ENCODE measurements at places on chromosomes 16 and 17. TPM values are rescaled to one million over a fixed set of nuclear protein-coding genes. Genes with fewer than 3 reads are reported as not detected.

The TVP23C gene
- 19.3 TPM for total RNA-seq

The CCDC154 gene
- 1.6 TPM for total RNA-seq

The CALCOCO2 gene
- 162 TPM for total RNA-seq

The RNF222 gene
- 0.18 TPM for total RNA-seq

The PKMYT1 gene
- 118 TPM for total RNA-seq

The FN3K gene
- 3.7 TPM for total RNA-seq

The CACNA1H gene
- total RNA-seq, result 0.83 TPM

The SLFN14 gene
- not detected for total RNA-seq

The SLC16A5 gene
- total RNA-seq, result 10.4 TPM

The SCN4A gene
- 0.13 TPM for total RNA-seq

DNA sequence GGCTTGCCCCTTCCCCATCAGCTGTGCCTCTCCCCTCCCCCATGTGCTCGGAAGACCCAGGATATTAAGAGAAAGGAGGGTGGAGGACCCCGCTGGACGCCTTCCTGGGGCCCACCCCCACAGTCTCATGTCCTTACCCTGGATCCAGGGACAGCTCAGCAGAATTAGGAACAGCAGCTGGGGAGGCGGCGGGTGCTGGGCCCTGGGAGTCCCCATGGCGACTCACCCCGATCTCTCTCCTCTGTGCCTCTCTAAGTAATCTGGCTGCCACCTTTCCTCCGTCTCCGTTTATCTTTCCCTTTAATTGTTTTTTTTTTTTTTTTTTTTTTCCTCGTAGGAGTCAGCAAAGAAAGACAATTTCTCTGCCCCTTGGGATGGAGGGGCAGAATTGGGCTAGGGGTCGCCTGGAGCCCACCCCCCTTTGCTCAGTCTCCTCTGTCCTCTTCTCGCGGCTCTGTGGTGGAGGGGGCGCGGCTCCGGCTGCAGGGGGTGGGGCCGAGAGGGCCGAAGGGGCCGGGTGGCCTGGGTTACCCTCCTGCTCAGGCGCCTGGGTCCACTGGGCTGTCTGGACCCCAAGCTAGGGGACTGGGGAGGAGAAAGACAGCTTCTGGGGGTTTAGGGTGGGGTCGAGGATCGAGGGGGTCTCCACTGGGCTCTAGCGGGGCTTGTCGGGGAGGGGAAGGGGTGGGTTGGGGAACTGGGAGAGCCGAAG lies 390 bp downstream of the SEZ6L2 start:
- H3K4me1 ChIP-seq, result peaks cover 9% of the 10 kb centered on the region
- no peak overlapping the region for H3K4me3 ChIP-seq
- no peak for DNase-seq
- peaks cover 21% of the 10 kb centered on the region for H3K27me3 ChIP-seq
- no peak overlapping the region for H3K27ac ChIP-seq
- no peaks in the 10 kb centered on the region for H3K36me3 ChIP-seq

- no peaks in the 10 kb centered on the region for H3K4me1 ChIP-seq
- no peaks in the 10 kb centered on the region for H3K27me3 ChIP-seq
- no peak overlapping the region for H3K4me3 ChIP-seq
- no peaks in the 10 kb centered on the region for H3K36me3 ChIP-seq
- no peak for DNase-seq
Observed at GRCh38 chr17:29968271-29968670, 26.8 kb downstream of the EFCAB5 start.

- no peaks in the 10 kb centered on the region for H3K36me3 ChIP-seq
- H3K27me3 ChIP-seq, result peaks cover 51% of the 10 kb centered on the region
- no peak for DNase-seq
- peaks cover 41% of the 10 kb centered on the region for H3K4me1 ChIP-seq
- no peak overlapping the region for H3K27ac ChIP-seq
Observed at GRCh38 chr17:83121921-83122820, 42.8 kb downstream of the METRNL start.

DNA sequence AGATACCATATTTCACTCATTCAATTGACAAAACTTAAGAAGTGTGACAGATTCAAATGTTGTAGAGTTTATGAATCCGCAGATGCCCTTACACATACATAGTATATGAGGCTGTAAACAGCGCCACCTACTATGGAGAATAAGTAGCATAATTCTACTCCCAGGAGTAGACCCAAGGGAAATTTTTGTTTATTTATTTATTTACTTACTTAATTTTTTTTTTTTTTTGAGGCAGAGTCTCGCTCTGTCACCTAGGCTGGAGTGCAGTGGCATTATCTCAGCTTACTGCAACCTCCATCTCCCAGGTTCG lies 35.5 kb downstream of the GAN start:
- no peaks in the 10 kb centered on the region for H3K27me3 ChIP-seq
- H3K36me3 ChIP-seq, result peaks cover 35% of the 10 kb centered on the region
- DNase-seq, result no peak

DNA sequence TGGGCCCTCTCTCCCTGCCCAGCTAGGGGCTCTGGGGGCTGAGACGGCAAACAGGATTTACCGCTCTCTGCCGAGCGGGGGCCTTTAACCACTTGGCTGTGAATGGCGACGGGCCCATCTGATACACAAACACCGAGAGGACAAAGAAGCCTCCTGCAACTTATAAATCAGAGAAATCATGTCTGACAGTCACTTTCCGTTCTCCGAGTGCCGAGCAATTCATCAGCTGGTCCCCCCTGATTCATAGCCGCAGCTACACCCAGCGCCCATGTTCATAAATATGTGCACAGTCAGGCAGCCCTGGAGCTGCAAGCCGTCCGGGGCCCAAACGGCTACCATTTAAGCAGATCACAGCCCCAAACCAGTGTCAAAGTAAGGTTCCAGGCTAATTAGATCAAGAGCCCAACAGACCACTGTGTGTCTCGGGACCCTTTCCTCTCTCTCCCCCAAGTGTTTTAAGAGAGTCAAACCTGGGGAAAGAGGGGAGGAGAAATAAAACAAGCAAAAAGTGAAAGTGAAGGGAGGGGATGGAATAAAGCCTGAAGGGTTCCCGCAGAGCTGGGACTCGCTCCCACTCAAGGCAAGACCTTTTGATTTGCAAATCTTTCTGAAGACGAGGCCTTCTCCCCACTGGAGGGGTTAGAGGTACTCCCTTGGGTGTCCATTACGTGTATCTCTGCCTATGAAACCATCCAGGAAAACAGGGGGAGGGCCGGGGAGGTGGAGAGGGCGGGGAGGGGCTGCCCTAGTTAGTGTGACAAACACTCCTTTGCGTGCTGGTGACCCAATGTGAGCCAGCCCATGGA lies 154.7 kb downstream of the C16orf78 start:
- no peak overlapping the region for H3K27ac ChIP-seq
- H3K4me1 ChIP-seq, result peaks cover 3% of the 10 kb centered on the region
- H3K27me3 ChIP-seq, result peaks cover 4% of the 10 kb centered on the region

DNA sequence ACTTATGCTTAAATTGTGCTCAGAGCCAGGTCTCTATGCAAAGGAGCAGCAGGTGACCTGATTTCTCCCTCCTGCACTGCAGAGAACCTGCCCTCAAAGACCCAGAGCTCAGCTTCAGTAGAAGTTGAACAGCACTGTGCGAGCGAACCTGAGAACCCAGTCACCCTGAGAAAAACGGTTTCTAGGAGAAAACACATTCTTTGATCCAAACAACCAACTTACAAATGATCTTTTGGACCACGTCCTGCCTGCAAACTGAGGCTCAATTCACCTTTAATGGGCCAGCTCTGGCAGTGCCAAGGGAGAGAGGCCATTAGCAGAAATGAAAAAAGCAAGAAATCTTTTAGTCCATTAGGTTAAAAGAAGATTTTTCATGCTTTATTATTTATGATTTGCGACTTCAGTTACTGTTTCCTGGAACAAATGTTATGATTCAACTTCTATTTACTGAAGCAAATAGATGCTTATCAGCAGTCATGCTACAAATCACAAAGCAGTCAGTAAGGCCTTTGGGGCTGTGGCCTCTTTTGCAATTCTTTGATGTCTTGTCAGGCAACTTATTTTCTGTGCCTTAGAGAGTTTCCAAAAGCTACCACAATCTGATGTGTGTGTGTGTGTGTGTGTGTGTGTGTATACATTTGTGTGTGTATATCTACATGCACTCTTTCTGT lies 65.7 kb upstream of the LRRC37A3 start:
- peak; percentile 71 for DNase-seq
- H3K4me1 ChIP-seq, result peaks cover 57% of the 10 kb centered on the region
- no peaks in the 10 kb centered on the region for H3K27me3 ChIP-seq
- peak overlapping the region; percentile 98 for H3K27ac ChIP-seq

DNA sequence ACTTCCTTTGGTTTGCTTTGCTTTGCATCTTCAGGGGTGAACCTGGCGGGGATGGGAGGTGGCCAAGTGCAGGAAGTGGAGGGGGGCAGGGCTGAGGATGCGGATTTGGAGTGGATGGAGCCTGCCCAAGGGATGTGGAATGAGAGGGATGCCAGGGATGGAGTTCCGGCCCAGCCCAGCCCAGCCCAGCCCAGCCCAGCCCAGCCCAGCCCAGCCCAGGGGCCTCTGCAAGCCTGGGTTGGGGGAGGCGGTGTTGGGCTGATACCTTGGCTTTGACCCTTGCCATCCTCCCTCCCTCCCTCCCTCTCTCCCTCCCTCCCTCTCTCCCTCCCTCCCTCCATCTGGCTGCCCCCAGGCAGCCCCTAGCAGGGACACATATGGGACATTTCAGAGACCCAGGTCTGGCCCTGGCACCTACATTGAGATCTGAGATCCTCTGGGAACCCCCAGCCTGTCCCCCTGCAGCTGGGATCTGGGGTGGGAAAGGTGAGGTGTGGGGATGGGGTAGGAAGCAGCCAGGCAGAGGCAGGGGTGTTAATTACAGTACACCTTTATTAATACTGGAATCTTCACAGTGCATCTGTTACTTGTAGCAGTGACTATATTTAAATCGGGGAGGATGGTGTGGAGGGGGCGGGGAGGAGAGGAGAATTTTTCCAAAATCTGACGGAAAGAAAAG lies 14.5 kb downstream of the IL34 start:
- H3K27ac ChIP-seq, result no peak overlapping the region
- H3K27me3 ChIP-seq, result peaks cover 2% of the 10 kb centered on the region
- no peak overlapping the region for H3K4me3 ChIP-seq
- peaks cover 3% of the 10 kb centered on the region for H3K4me1 ChIP-seq
- no peaks in the 10 kb centered on the region for H3K36me3 ChIP-seq
- DNase-seq, result no peak

DNA sequence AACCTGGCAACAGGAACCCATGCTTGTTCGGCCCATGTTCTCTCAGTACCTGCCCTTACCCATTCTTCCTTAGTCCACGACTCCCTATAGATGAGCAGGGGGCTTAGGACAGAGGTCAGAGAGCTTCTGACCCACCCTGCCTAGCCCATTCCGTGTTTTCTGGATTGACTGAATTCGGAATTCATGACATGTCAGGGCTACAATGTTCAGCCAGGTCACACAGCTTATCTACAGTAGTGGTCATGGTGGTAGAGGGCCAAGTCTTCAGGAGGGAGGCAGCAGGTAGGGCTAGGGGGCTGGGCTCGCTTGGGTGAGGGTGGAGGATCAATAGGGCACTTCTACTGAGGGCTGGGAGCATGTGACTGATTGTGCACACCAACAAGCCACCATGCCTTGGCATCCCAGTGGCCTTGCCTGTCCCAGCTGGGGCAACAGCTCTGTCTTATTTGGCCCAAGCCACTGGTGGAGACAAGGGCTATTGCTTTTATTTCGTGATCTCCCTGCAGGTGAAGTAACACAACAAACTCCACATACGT lies 3.1 kb downstream of the HEXIM2 start:
- no peak overlapping the region for H3K27ac ChIP-seq
- peaks cover 28% of the 10 kb centered on the region for H3K4me1 ChIP-seq
- no peak for DNase-seq
- H3K36me3 ChIP-seq, result peaks cover 11% of the 10 kb centered on the region
- no peak overlapping the region for H3K4me3 ChIP-seq

DNA sequence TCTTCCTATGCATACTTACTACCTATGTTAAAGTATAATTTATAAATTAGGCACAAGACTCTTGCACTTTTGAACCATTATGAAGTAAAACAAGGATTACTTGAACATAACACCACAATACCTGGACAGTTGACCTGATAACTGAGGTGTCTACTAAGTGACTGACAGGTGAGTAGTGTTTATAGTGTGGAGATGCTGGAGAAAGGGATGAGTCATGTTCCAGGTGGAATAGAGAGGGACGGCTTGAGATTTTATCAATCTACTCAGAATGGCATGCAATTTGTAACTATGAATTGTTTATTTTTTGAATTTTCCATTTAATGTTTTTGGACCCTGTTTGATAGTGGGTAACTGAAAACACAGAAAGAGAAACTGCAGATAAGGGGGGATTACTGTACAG lies 287.6 kb downstream of the MAP2K6 start:
- no peak for DNase-seq
- H3K36me3 ChIP-seq, result no peaks in the 10 kb centered on the region
- no peak overlapping the region for H3K4me3 ChIP-seq
- H3K27ac ChIP-seq, result no peak overlapping the region
